MV-4-11 (cell line): ENCODE measurements at places on chromosomes 2 and 18.

GRCh38 chr2:174300114-174300513, 34.6 kb upstream of the SP9 start:
- no peak for DNase-seq

DNA sequence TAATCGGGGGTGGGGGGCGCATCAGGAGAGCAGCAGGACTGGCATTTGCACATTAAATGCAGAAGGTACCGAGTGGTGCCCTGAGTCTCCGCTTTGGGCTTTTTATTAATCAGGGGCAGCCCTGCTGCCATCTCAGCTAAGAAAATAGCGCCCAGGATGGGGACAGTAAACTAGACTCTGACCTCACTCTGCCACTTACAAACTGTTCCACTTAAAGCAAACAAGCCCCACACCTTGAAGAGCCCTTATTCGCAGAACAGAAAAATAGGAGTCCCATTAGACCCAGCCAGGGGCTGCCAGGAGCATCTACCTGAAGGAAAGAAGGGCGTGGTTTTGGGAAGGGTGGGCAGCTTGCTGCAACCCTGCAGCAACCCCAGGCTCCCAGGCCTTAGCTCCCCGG, 165.3 kb downstream of the TNS1 start:
- no peak for DNase-seq

DNA sequence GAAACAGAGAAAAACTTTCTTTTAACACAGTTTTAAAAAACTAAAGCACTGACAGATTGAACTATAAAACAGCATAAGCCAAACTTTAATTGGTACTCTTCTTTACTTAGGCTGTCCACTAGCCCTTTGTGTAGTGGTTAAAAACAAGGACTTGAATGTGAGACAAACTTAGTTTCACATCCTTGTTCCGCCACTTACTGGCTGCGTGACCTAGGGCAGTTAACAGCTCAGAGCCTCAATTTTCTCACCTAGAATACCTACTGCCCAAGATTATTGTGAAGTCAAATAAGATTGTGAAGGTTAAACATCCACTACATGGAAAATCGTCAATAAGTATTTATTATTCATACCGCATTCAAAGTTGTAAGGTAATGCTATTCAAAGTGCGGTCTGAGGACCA, 2.0 kb downstream of the WDR35 start:
- DNase-seq = peak; percentile 78

DNA sequence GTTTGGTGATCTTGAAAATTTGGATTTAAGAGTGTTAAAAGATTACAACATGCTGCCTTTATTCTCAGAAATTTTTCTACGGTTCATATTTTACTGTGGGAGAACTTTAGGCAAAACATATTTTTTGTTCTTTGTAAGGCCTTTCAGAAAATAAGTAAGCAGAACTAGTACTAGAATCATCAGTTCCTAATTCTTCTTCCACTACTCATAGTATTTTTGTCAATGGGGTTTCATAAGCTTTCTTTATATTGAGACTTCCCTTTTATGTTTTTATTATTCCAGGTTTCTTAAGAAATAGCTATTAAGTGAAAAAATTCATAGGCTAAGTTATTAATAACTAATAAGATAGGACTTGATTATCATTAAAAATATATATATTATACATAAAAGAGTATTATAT, 12.4 kb downstream of the UGGT1 start:
- peak; percentile 36 for DNase-seq

GRCh38 chr2:11698009-11698922, 28.3 kb upstream of the NTSR2 start:
- no peak for DNase-seq

- no peak for DNase-seq
Measured at GRCh38 chr18:74402806-74403433, 54.2 kb downstream of the DIPK1C start.

- no peak for DNase-seq
Measured at GRCh38 chr2:134489732-134490384, 228.9 kb downstream of the TMEM163 start.

- DNase-seq = no peak
Measured at GRCh38 chr2:80009211-80009610, 295.3 kb downstream of the LRRTM1 start.

DNA sequence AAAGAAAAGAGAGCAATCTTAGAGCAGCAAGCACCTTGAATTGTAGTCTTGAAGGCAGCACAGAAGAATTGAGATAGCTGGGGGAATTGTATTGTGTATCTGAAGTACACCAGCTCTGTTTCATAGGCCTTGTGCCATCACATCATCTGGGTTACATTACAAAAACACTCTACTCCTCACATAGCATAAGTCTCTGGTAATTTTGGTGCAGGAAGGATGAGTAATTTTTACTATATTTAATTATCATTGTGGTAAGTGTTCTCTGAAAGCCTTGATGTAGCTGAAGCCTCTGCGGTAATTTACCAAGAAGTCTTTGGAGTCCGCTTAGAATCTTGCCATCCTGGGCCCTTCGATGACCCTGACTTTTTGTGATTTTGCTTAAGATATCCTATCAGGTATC, 291.1 kb downstream of the ARHGAP15 start:
- no peak for DNase-seq

DNA sequence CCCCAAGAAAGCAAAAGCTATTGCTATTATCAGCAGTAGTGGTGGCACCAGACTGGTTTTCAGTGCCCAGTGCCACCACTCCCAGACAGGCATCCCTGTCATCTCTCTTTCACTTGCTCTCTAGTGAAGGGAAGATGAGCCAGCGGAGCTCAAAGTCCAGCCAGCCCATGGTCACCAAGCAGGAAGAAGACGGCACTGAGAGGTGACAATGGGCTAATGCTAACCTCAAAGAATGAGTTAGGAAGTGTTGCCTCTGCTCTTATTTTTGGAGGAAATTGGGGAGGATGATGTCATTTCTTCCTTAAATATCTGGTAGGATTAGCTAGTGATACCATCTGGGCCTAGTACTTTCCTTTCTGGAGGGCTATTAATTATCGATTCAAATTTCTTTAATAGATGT, 1.7 kb downstream of the SP140 start:
- DNase-seq = no peak

GRCh38 chr18:23853448-23854195, 160.9 kb upstream of the TTC39C start:
- peak; percentile 27 for DNase-seq

DNA sequence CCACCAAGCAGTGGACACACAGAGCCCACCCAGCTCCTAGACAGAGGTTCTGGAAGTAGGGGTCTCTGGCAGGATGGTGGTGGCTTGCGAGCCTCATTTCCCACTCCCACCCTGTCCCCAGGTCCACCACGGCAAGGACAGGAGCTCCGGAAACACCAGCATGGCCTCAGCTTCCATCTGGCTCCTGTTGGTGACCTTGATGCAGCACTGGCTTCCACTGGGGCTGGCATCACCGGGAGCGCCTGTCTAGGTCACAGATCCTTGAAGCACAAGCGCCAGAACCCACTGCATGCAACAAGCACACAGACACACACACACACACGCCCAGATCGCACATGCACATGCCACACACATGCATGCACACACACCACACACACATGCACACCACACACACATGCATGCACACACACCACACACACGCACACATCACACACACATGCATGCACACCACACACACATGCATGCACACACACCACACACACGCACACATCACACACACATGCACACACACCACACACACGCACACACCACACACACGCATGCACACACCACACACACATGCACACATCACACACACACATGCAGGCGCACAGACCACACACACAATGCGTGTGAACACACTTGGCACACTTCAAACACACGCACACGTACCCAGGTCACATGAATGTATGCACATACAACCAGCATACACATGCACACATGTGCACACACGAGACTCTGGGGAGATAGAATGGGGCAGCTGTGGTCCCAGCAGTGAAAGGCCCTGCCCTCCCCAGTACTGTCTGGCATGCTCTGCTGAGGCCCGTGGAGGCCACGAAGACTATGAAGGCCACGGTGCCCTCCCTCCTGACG, 63.7 kb downstream of the TWIST2 start:
- no peak for DNase-seq

GRCh38 chr2:196073521-196073920, 4.9 kb upstream of the DNAH7 start:
- no peak for DNase-seq

DNA sequence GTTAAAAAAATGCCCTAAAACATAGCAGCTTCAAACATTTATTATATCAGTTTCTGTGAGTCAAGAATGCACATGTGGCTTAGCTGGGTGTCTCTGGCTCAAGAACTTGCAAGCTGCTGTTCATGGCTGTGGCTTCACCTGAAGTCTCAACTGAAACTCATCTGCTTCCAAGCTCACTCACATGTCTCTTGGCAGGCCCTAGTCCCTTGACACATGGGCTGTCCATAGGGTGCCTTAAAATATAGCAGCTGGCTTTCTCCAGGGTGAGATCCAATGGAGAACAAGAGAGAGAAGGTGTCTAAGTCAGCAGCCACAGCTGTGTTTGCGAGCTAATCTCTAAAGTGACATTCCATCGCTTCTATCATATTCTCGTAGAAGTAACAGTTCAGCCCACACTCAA, 152.8 kb downstream of the DSEL start:
- no peak for DNase-seq

DNA sequence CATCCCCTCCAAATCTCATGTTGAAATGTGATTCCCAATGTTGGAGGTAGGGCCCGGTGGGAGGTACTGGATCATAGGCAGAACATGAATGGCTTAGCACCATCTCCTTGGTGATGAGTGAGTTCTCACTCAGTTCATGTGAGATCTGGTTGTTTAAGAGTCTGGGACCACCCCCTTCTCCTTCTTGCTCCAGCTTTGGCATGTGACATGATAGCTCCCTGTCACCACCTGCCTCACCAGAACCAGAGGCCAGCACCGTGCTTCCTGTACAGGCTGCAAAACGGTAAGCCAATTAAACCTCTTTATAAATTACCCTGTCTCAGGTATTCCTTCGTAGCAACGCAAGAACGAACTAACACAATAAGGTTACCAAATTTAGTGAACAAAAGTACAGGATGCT, 95.4 kb downstream of the ZBTB7C start:
- DNase-seq = no peak

GRCh38 chr2:218995972-218996711, 2.9 kb upstream of the CRYBA2 start:
- DNase-seq = peak; percentile 49

GRCh38 chr18:49920731-49921130, 107.4 kb upstream of the ACAA2 start:
- DNase-seq = no peak

- DNase-seq = no peak
Measured at GRCh38 chr2:11156396-11157075, 1.3 kb downstream of the SLC66A3 start.

GRCh38 chr2:71670430-71670795, 217.1 kb downstream of the DYSF start:
- DNase-seq = no peak

DNA sequence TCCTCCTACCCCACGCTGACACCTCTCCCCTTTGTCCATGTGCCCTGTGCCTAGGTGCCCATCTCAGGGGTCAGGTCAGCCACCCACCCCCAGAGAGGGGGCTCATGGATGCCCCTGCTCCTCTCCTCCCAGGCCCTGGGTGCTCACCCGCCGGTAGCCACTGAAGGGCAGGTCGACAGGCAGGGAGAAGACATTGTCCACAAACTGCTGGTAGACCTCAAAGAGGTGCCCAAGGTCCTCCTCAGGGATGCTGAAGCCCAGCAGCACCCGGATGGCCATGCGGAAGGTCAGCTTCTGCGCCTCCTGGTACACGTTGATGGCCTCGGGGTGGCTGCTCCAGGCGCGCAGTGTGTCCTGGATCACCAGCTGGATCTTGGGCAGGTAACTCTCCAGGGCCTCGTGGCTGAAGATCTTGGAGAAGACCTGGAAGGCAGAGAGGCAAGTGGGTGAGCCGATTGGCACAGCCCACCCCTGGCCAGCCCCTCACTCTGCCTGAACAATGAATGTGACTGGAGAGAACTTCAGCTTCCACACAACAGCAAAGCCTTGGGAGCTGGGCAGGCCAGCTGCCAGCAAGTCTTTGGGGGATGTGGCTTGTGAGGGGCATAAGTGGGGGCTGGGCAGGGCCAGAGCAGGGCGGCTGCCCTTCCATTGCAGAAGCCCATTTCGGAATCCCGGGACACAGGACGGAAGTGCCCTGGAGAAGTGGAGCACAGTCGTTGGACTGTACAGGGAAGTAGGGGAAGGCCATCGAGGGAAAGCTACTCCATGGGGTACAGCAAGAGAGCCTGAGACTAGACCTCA, 12.5 kb downstream of the CYP26B1 start:
- DNase-seq = no peak

DNA sequence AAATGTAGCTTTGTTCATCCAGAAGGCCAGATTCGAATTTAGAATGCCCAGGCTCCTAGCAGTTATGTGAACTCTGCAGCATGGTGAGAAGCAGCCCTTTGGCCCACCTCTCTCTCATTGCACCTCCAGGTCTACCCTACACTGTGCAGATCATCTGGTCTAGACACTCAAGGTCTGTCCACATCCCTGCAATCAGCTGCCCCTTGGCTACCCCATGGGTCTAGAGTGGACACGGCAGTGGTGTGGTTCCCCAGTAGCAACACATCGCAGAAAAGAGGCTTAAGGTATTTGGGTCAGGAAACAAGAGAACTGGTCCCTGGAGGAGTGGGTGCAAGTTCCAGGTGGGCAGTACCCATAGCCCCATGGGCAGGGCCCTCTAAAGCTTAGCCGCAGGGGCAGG, 76.6 kb upstream of the BCL2L11 start:
- DNase-seq = no peak

DNA sequence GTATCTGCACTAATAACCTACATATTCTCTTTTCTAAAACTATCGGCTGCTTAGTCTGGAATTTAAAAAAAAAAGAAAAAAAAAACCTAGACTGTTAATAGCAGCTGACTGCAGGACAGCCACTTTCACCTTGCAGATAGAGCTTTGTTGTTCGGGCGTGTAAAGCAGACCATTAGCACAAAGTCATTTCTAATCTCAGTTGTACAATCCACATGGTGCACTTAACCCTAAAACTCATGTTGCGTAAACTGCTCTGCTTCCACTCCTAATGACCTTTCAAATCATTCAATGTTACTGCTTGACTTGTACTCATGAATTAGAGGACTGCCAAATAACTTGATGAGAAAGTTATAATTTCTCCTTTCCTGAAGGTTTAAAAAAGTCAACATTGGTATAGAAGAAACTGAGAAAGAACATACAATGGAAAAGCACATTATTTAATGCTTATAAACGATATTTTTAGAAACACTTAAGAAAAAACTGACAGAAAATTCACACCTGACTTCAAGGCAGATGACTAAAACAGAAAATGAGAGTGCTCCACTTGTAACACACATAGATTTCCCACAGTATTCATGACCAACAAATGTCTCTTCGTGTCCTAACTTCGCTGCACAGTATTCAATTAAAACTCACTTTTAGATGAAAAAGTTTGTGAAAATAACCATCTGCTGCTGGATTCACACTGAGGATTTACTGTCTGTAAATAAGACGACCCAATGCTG, 2.6 kb downstream of the CDH2 start:
- no peak for DNase-seq

DNA sequence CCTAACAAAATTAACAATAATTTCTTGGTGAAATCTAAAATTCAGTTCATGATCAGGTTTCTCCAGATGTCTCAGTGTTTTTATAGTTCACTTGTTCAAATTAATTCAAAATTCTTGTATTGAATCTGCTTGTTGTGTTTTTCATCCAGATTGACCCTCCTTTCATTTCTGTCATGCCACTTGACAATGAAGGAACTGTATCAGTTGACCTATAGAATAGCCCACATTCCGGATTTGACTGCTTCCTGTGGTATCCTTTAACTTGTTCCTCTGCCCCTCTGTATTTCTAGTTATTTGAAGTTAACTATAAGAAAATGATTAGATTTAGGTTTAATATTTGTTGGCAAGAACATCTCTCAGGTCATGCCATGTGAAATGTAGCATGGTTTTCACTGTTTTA, 53.3 kb downstream of the TWSG1 start:
- DNase-seq = no peak
